MV-4-11 (cell line): ENCODE measurements at places on chromosomes 13 and 19.

GRCh38 chr13:23627410-23627809, 57.2 kb downstream of the TNFRSF19 start:
- no peak for DNase-seq

GRCh38 chr13:99208185-99208584, 7.5 kb downstream of the UBAC2 start:
- DNase-seq = no peak

DNA sequence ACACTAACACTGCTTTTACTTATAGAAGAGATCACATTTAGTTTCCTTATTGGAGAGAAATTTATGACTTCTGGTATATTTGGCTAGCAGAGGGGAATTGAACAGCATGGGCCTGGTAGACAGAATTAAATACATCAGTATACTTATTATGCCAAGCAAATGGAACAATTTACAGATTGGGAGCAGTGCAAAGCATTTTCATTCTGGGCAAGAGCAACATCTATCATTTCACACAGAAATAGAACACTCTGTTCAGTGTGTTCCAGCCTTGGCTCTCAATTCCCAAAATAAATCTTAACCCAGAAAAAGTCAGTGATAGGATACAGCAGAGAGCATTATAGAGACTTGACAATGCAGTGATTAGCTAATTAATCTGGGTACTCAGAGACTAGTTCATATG, 604.0 kb upstream of the SLITRK6 start:
- no peak for DNase-seq

DNA sequence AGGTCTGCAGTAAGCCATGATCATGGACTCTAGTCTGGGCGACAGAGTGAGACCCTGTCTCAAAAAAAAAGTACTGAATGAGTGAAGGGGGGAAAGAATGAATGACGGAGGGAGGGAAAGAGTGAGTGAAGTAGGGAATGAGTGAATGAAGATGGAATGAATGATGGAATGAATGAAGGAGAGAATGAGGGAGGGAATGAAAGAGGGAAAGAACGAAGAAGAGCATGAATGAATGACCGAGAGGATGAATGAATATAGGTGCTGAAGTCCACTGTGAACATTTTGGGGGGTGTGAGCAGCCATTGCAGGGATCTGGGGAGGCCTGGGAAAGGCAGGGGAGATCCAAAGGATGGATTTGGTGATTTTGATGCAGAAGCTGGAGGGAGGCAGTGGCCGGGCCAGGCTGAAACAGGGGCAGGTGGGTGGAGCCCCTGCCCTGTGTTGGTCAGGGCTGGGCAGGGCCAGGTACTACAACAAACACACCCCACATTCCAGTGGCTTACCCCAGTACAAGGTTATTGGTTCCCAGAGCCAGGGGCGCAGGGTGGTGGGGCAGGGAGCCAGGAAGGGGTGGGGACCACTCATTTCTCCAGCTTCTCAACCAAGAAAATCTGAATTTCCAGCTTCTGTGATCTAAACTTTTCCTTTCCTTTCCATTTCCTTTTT, 14.3 kb downstream of the SLC27A1 start:
- no peak for DNase-seq

DNA sequence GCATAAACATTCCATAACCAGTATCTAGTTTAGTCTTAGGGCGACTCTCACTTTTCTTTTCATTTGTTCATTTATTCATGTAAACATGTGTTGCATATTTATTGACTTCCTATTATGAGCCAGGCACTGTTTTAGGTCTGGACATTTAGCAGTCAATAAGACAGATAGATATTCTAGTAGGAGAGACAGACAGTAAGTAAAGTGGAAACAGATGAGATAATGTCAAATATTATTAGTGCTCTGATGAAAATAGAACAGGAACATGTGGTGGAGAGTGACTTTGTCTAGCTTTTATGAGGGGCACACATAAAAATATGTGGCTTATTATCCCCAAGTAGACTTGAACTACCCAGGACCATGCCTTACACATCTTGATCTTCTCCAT, 193.0 kb downstream of the NDFIP2 start:
- no peak for DNase-seq

DNA sequence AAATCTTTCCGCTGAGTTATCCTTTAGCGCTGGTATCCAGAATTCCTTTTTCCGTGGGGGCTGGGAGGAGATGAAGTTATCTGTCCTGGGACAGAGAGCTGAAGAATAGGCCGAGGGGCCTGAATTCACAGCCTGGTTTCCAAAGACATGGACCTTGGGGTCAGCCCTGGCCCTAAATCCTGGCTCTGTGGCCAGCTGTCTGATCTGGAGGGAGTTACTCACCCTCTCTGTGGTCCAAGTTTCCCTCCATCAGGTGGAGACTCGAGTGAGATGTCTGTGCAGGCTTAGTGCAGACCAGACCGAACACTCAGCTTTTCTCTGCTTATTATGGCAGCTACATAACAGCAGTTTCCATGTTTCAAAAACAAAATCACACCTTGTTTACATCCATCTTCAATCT, 59.6 kb downstream of the CDADC1 start:
- no peak for DNase-seq

- peak; percentile 75 for DNase-seq
Observed at GRCh38 chr19:30784850-30785457, 412.8 kb downstream of the ZNF536 start.

- peak; percentile 55 for DNase-seq
Observed at GRCh38 chr19:12788682-12789097, 2.6 kb upstream of the JUNB start.

DNA sequence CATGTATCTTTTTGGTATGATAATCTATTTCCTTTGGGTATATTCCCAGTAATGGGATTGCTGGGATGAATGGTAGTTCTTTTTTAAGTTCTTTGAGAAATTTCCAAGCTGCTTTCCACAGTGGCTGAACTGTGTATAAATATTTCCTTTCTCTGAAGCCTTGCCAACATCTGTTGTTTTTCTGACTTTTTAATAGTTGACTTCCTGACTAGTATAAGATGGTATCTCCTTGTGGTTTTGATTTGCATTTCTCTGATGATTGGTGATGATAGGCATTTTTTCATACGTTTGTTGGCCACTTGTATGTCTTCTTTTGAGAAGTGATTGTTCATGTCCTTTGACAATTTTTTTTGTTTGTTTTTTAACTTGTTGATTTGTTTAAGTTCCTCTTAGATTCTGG, 61.6 kb upstream of the PCDH17 start:
- DNase-seq = no peak

DNA sequence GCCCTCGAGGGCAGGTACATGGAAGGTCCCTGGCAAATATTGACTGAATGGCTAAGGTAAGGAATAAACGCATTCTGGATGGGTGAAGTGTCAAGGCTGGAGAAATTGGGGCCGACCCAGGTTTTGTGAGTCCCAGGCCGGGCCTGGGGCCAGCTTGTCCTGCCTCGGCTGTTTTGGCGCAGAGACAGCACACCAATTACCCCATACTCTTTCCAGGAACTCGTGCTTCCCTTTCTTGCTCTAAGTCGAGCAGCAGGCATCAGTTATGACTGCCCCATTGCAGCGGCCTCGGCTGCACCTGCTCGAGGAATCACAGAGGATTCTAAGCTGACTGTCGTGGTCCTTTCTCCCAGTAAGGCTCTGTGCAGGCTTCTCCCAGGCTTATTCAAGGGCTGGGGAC, 67.1 kb downstream of the ZNF536 start:
- no peak for DNase-seq

- DNase-seq = no peak
Observed at GRCh38 chr13:75073786-75074185, 408.2 kb downstream of the TBC1D4 start.

DNA sequence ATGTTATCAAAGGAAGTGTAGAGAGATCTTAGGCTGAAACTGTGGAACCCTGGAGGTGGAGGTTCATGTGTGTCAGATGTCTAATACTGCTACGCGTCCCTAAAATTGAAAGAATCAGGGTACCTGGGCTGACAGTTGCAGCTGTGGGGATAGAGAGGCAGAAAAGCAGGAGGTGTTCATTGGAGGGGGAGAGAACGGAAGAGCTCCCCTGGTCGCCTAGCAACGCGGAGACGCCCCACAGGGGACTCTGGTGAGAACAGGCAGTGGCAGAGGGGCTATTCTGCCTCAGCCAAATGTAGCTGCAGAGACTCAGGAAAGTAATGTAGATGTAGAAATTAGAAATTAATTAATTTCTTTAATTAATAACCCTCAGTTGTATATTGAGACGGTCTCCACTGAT, 10.1 kb upstream of the ZNF835 start:
- DNase-seq = no peak

- no peak for DNase-seq
Observed at GRCh38 chr13:27463500-27463899, 13.1 kb upstream of the MTIF3 start.

DNA sequence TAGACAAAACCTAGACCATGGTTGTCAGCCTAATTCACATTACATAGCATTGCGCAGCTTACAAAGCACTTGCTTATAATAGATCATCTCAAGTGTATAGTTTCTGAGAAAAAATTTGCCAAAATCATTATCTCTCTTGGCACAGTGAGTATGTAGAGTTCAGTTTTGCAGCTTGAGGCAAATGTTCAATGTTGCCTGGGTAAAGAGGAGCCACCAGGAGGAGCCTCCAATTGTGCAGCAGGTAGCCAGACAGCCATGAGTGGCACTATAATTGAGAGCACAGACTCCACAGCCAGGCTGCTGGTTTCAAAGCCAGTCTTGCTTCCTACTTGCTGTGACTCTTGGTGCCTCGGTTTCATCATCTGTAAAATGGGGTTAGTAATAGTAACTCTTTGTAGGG, 24.0 kb upstream of the OLFM4 start:
- DNase-seq = no peak
